ENCODE measurements at places on chromosomes 3 and 15. TPM values are rescaled to one million over a fixed set of nuclear protein-coding genes. Genes with fewer than 3 reads are reported as not detected.

Gene CCR3
- not detected for total RNA-seq

Gene RPL39L
- 2.9 TPM for total RNA-seq

Gene KY
- total RNA-seq = 12.1 TPM

Gene CA12
- total RNA-seq = 0.25 TPM

Gene GABRR3
- total RNA-seq = not detected

Gene CTDSPL2
- total RNA-seq = 14.7 TPM

Gene STXBP5L
- total RNA-seq = not detected

Gene P3H2
- 0.82 TPM for total RNA-seq

Gene ISLR
- 12.7 TPM for total RNA-seq

Gene FANCD2OS
- not detected for total RNA-seq

Gene CCDC33
- 0.11 TPM for total RNA-seq

Gene TRIM69
- 57.6 TPM for total RNA-seq

Gene SYNPR
- 0.93 TPM for total RNA-seq

Gene TGM4
- not detected for total RNA-seq

Gene IL17RC
- total RNA-seq = 35.0 TPM

Gene LINGO1
- total RNA-seq = 0.96 TPM

Gene MEX3B
- total RNA-seq = 2.5 TPM

Gene PIGZ
- 3.7 TPM for total RNA-seq

Gene FGF12
- total RNA-seq = 325 TPM

Gene OR5H14
- total RNA-seq = not detected

Gene PSMD6
- total RNA-seq = 78.3 TPM

Gene PAQR9
- 15.3 TPM for total RNA-seq

Gene PAQR5
- 0.63 TPM for total RNA-seq

Gene FBXO45
- 7.3 TPM for total RNA-seq

Gene TMEM45A
- total RNA-seq = 3.2 TPM

Gene GOLGA8J
- 0.41 TPM for total RNA-seq

Gene IL20RB
- total RNA-seq = 0.44 TPM

Gene RPSA
- total RNA-seq = 404 TPM

Gene CLRN1
- total RNA-seq = not detected

Gene KIF15
- 0.85 TPM for total RNA-seq

Gene CSTA
- 0.74 TPM for total RNA-seq

Gene RNU5B-1
- total RNA-seq = 40.3 TPM

Gene NTRK3
- total RNA-seq = 1.6 TPM

Gene SERPINI1
- 10.6 TPM for total RNA-seq

Gene ANKRD63
- not detected for total RNA-seq

Gene RASGRP1
- total RNA-seq = 0.44 TPM

Gene SLC38A3
- total RNA-seq = 10.4 TPM

Gene SV2B
- total RNA-seq = 2.8 TPM

All from left ventricle myocardium inferior (tissue), 1 donor.